ENCODE measurements at places on chromosomes 7 and 10.
A peak's percentile ranks its signal among the peaks of the same experiment; 100 is the strongest.

DNA sequence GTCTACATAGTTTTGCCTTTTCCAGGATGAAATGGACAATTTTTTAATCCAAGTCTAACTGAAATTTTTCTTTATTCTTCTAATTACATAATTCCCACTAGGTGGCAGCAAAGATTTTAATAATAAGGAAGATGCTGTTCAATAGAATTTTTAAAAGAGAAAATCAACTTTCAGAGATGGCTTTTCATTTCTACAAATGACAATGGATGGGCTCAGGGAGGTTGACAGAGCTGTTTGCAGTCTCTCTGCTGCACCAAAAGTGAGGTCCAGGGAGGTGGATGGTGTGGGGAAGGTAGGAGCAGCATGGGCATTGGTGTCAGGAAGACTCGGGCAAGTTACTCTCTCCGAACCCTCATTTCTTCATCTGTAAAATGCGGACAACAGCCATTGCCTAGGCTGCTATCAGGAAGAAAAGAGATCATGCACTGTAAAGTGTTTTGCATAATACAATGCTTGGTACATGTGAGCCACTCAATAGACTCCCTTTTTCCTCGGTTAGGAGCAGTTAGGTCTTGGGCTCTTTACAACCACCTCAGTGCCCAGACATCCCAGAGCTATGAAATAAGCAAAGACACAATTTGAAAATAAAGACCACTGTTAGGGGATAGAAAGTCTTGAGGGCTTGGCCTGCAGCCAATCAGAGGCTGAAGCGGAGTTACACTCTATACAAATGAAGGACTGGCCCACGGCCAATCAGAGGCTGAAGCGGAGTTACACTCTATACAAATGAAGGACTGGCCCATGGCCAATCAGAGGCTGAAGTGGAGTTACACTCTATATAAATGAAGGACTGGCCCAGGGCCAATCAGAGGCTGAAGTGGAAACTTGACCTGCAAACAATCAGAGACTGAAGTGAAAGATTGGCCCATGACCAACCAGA, 107.1 kb downstream of the ABLIM1 start:
- DNase-seq, result no peak

DNA sequence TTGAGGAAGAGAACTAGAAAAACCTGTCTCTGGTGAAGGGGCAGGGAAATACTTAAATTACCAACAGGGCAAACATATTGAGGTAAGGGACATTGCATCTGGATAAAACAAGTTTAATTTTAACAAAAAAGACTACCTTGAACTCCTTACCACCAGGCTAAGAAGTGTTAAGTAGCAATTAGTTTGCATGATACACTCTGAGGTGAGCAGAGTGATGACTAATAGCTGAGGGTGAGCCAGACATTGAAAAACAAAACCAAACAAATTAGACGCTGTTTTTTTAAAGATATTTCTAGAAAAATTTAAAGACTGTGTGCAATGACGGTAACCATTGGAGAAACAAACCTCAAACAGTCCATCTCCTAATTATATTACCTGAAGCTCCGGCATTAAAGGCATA, 105.9 kb downstream of the ANKRD7 start:
- DNase-seq, result no peak

- DNase-seq, result no peak
Observed at GRCh38 chr7:4045975-4046374, 636.1 kb upstream of the FOXK1 start.

- no peak for DNase-seq
Observed at GRCh38 chr10:124963866-124964720, 22.2 kb downstream of the ZRANB1 start.

- DNase-seq, result no peak
Observed at GRCh38 chr10:75679536-75679935, 248.1 kb downstream of the LRMDA start.

DNA sequence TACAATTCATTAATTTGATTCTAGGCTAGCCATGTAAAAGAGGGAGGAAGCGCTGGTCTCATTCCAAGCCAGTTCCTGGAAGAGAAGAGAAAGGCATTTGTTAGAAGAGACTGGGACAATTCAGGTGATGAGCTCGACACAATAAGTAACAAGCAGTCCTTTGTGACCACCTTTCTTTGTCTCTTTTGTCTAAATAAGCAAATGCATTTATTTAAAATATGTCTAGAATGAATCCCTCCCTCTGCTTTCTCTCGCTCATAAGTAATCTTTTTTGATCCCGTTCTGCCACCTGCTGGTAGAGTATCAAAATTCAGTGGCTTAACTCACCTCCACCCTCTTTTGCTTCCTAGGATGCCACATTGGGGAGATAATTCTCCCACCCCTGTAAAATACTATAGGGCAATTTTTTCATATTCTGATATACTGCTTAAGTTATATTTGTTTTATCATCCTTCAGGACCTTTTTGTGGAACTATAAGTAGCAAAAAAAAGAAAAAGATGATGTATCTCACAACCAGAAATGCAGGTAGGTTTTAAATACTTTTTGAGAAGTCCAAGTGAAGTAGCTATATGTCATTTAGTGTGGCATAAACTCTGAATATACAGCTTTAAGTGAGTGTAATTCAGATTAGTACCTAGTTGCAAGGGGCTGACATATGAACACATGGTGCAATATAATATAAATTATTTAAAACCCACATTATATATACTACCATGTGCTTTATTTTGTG, 91.5 kb downstream of the GSDME start:
- DNase-seq, result no peak

- DNase-seq, result no peak
Observed at GRCh38 chr7:50637725-50638643, 72.8 kb upstream of the DDC start.

DNA sequence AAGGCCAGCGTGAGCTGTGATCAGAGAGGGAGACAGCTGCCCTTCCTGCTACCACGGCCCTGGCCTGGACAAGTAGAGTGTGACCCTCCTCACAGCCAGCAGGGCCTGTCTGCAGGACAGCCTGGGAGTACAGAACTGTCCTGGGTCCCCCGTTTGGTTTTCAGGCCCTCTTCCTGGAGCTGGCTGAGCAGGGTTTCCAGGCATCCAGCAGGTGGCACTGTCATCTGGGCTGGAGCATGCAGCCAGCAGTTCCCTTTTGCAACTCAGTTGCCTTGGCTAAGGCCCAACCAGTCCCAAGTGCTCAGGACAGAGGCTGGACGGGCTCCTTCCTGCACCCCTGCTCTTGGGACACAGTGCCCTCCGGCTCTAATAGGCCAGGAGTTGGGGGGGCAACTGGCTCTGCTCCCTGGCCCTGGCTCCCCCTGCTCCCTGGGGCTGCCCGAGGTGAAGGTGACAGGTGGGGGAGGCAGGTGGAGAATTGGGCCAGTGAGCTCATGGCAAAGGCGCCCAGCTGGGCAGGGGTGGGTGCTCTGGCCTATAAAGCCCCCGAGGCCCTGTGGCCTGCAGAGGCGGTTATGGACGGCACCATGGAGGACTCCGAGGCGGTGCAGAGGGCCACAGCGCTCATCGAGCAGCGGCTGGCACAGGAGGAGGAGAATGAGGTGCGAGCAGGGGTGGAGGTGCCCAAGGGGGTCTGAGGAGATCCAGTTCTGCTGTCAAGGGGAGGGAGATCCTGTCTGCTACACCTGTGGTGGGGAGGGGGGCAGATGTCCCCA, at the start of gene ANKRD2:
Gene ANKRD2, plus strand, starts transcription at position 566 of the 776 bp plus-strand sequence. Its CDS starts 10 bp downstream, at position 576.
- DNase-seq, result peak; percentile 61

GRCh38 chr7:101411508-101411874, 48.8 kb downstream of the COL26A1 start:
- DNase-seq, result no peak

GRCh38 chr10:105837951-105838350, 1196.9 kb downstream of the SORCS3 start:
- no peak for DNase-seq

GRCh38 chr7:158414486-158414961, 173.1 kb downstream of the PTPRN2 start:
- DNase-seq, result no peak

GRCh38 chr7:138816650-138817049, 18.7 kb upstream of the ATP6V0A4 start:
- DNase-seq, result no peak
